ENCODE measurements at places on chromosomes 16 and 17.

- no peak for DNase-seq
Observed at GRCh38 chr16:50457979-50458491, 89.2 kb upstream of the BRD7 start.

DNA sequence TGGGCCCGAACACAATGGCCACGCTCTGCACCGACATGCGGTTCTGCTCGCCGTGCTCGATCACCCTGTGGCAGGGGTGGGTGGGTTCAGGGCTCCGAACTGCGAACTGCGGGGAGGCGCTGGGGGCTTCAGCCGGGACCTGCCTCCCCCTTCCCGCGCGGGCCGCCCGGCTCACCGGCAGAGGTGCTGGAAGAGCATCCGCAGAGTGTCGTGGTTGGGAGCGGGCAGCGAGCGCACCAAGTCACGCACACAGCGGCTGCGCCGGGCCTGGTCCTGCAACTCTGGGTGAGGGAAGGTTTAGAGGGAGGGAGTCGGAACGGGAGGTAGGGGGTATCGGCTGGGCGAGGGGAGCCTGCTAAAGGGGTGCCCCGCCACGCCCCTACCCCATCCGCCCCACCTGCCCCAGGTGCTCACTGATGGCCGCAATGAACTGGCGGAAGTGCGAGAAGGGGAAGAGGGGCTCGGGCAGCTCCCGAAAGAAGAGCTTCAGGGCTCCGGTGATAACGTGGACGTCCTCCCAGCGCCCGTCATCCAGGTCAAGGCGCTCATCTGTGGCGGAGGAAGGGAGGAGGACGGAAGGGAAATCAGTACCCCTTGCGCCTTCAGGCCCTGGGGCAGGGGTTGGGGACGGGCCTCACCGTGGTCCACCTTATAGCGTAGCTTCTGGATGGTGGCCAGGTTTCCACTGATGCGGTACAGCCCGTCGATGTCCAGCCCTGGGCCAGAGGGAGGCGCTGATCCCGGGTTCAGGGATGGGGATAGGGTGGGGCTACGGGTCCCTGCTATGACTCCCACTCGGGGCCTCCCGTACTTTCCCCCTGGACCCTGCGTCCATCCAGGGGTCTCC lies 36.9 kb downstream of the ARHGAP27 start:
- DNase-seq: no peak

- no peak for DNase-seq
Observed at GRCh38 chr17:15266325-15267125, 1.4 kb upstream of the PMP22 start.

GRCh38 chr17:49834118-49834743 lies 13.6 kb downstream of the TAC4 start:
- DNase-seq: no peak

DNA sequence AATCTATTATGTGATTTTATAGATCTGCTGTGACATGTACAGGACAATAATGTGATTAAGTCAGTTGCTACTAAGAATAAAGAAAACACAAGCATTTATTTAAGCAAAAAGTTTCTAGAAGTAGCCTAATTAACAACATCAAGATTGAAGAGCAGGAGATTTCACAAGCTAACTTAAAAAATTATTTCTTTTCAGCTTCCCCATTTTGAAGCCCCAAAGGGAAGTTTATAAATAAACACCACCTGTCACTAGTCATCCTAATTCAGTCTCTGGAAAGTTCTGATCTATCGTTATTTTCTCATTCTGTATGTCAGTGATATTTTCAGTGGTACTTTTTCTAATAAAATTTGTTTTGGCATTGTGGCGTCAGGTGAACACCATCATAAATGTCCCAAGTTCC lies 8.3 kb downstream of the CAPNS2 start:
- no peak for DNase-seq

- DNase-seq: no peak
Observed at GRCh38 chr16:73106329-73107034, 58.6 kb upstream of the ZFHX3 start.

DNA sequence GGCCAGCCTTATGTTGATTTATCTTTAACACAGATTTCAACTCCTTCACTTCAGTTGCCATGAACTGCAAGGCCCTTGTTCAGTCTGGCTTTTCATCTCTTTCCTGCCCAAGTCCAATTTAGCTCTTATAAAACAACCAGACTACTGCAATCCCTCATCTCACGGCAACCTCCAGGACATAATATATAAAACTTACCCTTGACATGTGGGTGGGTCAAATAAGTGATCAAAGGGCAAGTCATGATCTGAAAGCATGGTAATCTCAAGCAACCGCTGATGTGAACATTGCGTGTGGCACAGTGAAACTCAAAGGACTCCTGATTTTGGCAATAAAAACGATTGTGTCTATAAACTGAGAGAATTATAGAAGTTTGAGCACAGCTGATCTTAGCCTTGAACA lies 364.6 kb downstream of the CDH13 start:
- DNase-seq: no peak

DNA sequence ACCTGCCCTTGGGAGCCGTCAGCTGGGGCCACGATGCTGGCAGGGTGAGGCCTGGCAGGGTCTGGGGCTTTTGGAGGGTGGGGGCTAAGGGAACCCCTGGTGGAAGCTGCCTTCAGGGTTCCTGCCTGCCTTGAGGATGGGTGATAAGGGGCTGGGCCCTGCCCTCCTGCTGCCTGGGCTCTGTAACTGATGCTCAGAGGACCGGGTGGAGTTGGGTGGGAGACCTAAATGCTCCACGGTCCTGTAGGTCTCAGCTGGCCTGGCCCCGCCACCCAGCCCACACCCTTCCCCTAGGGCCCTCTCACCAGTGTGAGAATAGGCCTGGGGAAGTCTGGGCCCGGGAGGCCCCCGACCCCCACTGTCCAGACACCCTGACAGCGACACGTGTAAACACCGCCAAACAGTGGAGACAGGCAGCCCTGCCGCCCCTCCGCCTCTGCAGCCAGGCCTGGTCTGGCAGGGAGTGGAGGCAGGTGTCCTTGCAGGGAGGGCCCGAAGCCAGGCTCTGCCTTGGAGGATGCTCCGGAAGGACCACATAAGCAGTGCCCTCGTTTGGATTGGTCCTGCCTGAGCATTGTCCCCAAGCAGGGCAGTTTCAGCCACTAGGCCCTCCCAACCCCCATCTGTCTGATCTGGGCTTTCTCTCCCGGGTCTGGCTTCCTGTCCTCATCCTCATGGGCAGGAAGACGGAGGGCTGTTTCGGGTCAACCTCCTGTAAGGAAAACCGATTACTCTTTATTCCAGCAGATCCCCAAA lies 6.5 kb upstream of the BAHCC1 start:
- DNase-seq: no peak

- DNase-seq: no peak
Observed at GRCh38 chr16:50616386-50616785, 64.7 kb downstream of the SNX20 start.

DNA sequence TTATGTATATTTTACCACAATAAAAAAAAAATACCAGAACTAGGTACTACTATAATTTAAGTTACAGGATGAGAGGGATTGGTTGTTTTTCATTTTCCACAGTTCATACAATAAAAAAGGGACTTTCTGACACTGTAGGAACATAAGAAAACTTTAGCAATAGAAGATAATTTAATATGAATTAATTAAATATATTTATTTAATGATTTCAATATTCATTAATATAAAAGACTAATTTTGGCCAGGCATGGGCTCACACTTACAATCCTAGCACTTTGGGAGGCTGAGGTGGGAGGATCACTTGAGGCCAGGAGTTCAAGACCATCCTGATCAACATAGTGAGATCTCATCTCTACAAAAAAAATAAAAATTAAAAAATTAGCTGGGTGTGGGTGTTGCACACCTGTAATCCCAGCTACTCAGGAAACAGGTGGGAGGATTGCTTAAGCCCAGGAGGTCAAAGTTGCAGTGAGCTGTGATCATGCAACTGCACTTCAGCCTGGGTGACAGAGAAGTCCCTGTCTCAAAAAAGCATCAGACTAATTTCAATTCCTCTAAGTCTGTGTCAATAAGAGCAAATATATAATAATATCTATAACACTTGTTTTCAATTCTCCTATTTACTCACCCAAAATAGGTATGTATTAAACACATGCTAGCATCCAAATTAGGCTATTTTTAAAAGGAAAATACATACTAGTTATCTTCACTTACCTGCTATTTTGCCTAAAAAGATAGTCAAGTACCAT lies 79.6 kb downstream of the BRIP1 start:
- DNase-seq: no peak

DNA sequence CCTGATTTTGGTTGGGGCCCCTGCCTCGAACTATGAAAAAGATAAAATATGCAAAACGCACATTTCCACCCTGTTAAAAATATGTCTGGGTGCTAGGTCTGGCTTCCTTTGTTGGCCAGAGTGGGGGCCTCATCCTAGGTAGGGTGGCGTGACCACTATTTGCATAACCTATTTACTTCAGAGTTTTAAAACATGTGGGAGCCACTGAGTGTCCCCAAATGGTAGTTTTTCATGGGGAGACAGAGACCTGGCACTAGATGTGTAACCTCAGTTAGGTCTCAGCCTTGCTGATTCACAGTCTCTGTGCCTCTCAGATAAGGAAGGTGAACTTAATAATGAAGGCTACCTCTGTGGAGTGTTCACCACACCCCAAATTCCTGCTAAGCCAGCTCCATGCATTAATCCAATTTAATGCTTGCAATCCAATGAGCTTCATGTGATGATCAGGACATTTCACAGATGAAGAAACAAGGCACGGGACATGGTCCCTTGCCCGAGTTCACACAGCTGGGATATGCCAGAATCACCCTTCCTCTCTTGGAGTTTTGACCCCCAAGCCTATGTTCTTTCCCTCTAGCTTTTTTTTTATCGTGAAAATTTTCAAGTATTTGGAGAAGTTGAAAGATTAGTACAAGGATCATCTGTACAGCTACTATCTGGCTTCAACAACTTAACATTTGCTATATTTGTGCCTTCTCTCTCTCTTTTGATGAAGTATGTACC lies 103.4 kb downstream of the IRF8 start:
- no peak for DNase-seq

DNA sequence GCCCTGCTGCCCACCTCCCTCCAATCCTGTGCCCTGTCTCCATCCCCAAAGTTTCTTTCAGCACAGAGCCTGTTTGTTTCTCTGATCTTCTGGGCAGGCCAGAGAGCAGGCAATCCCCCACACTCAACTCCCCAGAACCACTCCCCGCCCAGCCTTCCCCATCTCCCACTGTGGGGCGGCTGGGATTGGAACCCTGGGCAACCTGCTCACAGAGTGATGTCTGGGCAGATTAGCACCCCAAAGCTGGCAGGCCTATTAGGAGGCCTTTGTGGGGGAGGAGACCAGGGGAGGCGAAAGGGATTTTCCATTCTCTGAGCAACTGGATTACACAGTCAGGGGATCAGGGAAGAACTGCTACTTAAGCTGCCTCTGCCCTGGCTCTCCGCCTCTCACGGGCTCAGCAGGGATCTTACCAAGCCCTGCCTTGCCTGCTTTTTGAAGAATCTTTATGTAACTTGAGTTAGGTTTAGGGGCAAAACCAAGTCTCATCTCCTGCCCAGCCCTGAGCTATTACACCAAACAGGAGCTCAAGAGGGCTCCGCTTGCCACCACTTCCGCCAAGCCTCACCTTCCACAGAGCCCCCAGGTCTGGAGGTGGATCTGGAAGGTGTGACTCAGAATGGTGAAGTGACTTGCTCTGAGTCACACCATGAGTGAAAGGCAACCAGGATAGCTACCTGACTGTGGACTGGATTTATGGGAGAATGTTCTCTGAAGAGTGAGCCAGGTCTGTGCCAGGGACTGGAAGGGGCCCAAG lies 16.0 kb upstream of the LHX1 start:
- DNase-seq: no peak

- no peak for DNase-seq
Observed at GRCh38 chr17:35698800-35699199, 32.6 kb upstream of the RASL10B start.

- DNase-seq: no peak
Observed at GRCh38 chr16:71917900-71918299, 22.6 kb downstream of the IST1 start.

GRCh38 chr17:15180121-15180561 lies 85.0 kb downstream of the PMP22 start:
- DNase-seq: no peak

DNA sequence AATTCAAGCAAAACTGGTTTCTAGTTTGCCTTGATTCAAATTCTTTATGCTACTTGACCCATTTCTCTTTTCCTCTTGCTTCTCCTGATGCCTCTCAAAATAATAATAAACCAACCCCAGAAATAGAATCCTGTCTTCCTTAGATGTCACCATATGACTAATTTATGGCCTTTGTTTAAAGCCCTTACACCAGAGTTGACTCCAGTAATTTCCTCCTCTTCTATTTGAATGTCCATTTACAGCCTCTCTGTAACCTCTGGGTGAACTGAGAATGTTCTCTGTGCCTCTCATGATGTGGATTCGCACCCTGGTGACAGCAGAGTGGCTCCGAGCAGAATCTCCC lies 31.5 kb downstream of the ZFHX3 start:
- DNase-seq: no peak

DNA sequence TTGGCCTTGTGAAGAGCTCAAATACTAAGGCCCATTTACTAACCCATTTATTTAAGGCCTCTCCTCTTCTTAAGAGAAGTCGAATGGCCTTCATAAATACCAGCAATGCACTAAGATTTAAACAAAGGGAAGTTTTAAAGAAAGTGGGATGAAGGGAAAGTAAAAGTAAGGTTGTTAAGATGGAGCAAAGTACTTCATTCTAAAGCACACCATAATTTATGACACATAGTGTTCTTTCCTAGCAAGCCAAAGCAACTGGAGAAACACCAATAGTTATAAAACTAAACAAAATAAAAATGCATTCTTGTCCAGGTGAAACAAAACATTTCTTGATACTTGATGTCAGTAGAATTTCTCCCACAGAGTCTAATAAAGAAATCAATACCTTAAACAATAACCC lies 27.9 kb downstream of the CDH11 start:
- DNase-seq: no peak

DNA sequence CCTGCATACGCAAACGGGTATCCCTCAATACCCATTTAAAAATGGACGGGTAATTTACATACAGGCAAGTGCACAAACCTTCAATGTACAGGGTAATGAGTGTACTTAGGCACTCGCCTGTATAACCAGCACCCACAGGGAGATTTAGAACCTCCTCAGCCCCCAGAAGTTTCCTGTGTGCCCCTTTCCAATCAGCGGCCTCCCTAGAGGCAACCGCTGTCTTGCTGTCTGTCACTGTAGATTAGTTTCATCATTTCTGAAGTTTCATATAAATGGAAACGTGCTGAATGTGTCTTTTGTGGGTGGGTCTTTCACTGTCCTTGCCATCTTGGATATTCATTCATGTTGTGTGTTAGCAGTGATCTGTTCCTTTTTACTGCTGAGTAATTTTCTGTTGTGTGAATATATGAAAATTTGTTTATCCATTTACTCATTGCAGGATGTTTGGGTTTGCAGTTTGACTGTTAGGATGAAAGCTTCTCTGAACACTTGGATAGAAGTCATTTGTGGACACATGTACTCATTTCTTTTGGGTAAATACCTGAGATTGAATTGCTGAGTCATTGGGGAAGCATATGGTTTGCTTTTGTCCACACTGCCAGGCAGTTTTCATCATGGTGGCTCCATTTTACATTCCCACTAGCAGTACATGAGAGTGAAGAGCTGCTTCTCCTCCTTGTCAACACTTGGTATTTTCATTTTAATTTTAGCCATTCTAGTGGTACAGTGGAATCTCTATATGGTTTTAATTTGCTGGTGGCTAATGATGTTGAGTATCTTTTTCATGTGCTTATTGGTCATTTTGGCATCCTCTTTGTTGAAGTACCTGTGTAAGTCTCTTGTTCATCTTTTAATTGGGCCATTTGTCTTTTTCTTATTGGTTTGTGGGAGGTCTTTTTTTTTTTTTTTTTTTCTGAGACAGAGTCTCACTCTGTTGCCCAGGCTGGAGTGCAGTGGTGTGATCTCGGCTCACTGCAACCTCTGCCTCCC lies 2.1 kb upstream of the ADCY7 start:
- no peak for DNase-seq

Data from CD8-positive, alpha-beta memory T cell (primary cell).